ENCODE measurements at places on chromosomes 2 and 18.

- no peak for DNase-seq
Observed at GRCh38 chr2:181307203-181307991, 149.8 kb upstream of the ITGA4 start.

DNA sequence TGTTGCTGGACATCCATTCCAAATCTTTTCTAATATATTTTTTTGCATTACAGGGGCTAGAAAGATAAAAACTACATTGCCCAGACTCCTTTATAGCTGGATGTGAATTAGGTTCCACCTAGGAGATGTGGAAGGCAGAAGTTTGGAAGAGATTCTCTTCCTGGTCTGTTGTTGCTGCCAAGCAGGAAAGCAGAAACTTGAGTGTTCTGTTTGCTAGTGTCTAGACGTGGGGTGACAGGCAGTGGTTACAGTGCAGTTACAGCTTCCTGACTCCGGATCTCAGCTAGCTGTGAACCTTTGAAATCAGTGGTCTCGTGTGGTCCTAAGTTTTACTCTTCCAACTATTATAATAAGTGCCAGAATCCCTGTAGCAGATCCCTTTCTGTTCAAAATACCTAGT, 46.2 kb downstream of the COL4A4 start:
- no peak for DNase-seq

DNA sequence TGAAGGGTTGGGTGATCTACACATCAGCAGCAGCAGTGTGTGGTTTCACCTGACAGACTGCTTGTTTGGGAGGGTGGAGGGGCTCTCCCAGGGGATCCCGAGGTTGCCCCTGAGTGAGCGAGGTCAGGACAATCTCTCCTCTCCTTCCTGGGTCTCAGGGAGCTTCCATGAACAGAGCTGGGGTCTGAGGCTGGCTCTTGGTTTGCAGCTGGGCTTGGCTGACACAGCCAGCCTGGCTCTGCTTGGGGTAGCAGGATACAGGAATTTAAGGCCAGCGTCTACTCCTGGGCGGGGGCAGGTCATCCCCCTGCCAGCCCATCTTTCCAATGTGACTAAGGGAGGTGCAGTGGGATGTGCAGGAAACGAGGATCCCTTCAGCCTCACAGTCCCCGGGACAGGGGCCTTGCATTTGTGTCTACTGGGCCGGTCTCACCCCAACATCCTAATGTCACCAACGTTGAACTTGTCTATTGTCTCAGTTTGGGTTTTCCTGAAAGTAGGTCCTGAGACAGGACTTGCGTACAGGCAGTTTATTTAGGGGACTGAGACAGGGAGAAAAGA, 262.6 kb upstream of the HDAC4 start:
- no peak for DNase-seq

DNA sequence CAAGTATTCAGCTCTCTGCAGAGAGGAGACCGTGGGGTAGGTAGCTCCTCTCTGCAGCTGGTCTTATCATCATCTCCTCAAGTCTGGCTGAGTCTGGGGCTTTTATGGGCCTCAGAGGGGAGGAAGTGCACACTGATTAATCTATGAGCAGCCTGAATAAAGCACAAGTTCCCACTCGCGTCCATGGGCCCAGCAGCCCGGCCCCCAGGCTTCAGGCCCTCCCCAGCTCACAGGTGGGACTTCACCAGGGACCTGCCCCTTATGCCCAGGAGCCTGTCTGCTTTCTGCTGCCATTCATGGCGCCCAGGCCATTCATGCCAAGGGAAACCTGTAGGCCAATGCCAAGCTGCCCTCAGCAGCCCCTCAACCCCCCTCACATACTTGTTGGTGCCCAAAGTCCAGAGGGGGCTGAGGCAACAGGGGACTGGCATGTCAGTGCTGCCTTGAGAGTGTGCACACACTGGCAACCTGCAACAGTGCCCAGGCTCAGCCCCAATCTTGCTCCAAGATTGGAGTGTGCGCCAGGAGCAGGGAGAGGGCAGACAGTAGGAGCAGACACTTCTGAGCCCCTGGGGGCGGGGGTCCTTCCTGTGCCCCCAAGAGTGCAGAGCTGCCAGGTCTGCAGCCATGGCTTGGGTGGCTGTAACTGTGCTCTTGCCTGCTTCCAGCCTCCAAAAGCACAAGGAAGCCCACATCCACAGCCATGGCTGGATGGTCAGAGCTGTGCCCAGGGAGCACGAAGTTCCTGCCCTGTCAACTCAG, 375.6 kb upstream of the VWC2L start:
- no peak for DNase-seq

DNA sequence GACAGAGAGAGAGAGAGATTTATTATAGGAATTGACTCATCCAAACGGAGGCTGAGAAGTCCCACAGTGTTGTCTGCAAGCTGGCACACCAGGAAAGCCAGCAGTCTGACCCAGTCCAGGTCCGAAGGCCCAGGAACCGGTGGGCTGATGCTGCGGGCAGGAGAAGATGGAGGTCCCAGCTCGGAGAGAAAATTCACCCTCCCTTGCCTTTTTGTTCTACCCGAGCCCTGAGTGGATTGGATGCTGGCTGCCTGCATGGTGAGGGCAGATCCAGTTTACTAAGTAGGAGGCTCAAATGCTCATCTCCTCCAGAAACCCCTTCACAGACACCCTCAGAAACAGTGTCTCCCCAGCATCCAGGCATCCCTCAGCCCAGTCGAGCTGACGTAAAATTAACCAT, 22.2 kb upstream of the STK25 start:
- DNase-seq = no peak

- DNase-seq = no peak
Observed at GRCh38 chr2:178365116-178365515, 85.9 kb downstream of the PRKRA start.

DNA sequence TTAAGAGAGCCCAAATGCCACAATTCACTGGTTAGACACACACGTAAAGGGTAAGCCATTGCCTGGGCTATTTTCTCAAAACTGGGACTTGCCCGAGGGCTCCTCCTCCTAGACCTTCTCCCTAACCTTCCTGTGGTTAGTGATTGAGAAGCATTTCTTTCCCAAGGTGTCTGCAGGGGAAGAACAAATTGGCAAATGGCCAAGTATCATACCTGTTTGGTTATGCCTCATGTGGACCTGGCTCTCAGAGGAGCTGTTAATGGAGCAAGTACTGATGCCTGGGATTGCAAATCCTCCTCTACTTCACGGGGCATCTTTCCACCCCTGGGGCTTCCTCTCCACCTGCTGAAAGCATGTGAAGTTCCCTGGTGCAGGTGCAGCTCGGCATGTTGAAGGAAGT, 187.5 kb upstream of the CYRIA start:
- DNase-seq = no peak

- peak; percentile 39 for DNase-seq
Observed at GRCh38 chr2:33412920-33413319, 63.5 kb upstream of the RASGRP3 start.

GRCh38 chr18:54020966-54021365, 203.5 kb downstream of the MBD2 start:
- DNase-seq = no peak

- no peak for DNase-seq
Observed at GRCh38 chr18:74198453-74198852, 50.1 kb downstream of the TIMM21 start.

- no peak for DNase-seq
Observed at GRCh38 chr2:102025583-102026267, 34.0 kb downstream of the IL1R2 start.

DNA sequence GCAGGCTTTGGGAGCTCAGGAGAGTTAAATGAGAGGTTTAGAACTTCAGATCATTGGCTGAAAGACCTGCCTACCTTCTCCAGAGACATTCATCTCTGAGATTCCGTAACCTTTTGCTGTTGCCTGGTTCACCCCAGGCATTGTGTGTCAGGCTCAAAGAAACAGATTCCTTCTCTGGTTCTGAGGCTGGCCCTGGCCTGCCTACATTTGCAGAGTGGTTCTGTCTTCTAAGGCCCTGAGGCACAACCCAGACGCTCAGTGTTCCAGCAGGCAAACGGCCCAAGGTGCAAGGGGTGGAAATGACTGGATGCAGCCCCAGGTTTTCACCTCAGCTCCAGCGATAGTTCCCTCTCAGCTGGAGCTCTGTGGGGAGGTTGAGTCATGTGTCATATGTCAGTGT, 48.3 kb downstream of the MYO3B start:
- no peak for DNase-seq

- no peak for DNase-seq
Observed at GRCh38 chr2:76257802-76258201, 547.1 kb upstream of the GCFC2 start.

- DNase-seq = no peak
Observed at GRCh38 chr2:46353509-46353908, 56.3 kb downstream of the EPAS1 start.

GRCh38 chr18:59087391-59087790, 52.3 kb upstream of the SEC11C start:
- DNase-seq = no peak

DNA sequence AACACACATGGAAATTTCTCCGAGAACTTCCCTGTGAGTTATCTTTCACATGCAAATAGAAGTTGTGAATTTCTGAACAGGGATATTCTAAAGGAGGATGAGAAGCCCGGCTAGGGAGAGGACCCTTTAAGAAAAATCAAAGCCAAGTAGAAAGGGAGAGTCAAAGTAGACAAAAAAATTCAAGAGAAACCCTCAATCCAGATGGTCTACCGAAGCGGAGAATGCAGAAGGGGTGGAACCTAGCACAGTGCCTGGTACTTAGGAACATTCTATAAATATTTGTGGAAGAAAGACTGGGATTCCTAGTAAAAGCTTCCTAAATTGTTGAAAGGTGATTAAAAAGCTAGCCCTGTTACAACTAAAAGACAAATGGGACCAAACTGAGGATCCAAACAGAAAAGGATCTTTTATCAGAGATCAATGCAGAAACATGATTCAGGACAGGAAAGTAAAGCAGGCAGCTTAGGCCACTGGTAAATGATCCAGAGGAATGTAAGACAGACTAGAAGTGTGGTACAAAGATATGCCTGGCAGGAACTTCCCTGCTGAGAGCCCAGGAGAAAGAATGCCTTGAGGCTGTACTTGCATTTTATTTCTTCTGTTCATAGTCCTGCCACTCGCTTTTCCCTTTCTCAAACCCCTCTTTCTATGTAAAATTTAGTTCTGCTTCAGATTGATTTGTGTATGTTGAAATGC, 19.5 kb upstream of the GLS start:
- peak; percentile 48 for DNase-seq

DNA sequence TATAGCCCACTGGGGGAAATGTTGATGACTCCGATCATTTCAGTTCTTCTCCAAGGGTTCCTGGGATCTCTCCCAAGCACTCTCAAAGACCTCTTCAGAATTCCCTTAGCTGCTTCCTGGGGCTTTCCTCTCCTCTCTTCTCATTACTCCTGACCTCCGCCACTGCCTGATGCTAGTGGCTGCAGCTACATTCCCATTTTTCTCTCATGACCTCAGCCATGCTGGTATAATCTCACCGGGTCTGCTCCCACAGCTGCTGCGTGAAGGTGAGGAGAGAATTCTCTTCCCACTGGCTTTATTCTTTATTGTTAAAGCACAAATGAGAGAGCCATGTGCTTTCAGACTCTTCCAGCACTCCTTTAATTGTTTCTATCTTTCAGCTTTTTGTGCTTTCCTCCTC, 312.0 kb upstream of the ETAA1 start:
- DNase-seq = no peak

DNA sequence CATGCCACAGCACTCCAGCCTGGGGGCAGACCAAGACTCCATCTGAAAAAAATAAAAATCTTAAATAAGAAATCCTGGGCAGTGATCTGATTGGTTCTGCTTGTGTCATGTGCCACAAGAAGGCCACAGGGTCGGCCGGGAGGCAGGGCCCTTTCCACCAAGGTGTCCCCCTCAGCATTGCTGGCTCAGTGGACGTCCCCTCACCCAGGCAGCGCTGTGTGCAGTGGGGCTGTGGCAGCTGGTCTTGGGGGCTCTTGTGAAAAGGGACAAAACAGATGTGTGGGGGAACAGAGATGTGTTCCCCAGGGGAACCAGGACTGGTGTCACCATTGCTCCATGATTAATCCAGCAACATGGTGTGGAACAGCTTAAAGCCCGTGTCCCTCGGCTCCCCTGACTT, 60.5 kb downstream of the HS6ST1 start:
- DNase-seq = no peak

DNA sequence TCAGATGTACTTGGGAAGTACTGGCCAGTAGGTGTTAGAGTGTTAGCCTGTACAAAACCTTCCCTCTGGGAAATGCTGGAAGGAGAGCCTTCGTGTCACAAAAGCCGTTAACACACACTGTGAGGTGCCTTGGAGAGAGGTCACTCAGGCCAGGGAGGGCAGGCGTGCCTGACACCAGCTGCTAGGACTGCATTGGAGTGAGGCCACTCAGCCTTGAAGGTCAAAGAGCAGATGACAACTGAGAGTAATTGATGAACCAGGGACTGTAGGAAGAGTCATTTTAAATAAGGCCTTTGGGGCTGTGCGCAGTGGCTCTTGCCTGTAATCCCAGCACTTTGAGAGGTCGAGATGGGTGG, 45.4 kb downstream of the ASAP2 start:
- no peak for DNase-seq

DNA sequence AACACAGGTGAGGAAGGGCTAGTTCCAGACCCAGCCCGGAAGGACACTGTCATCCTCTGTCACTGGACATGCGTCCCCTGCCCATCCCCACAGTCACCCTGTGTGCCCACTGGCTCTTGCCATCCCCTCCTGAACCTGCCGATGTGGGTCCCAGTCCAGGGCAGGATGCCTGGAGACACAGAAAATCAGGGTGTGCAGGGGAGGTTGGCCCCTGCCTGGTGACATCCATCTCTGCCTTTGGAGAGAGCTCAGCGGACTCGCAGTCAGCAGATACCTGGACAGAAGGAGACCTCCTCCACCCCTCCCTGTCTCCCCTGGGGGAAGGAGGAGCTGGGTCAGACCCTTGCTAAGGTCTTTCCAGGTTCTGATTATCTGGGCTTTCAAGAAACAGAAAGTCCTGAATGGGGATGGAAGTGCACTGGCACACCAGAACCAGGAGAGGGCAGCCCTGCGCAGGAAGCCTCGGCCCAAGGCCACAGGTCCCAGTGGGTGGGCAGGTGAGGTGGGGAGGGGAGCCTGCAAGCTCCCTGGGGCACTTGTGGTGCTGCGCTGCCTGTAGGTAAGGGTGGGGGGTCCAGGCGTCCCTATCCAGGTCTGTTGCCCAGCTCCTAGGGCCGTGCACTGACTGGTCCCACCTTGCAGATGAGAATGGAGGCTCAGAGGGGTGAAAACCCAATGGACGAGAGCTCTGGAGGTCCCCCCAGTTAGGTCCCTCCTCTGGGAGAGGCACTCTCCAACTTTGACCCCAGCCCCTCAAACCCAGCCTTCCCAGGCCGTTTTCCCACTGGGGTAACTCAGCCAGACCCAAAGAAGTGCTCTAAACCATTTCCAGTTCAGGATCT, 9.7 kb upstream of the OTOS start:
- DNase-seq = no peak

Measured in amniotic stem cell (primary cell).